Lung microvascular endothelial cell (primary cell): ENCODE measurements at places on chromosomes 5 and 9. TPM values are rescaled to one million over a fixed set of nuclear protein-coding genes. Genes with fewer than 3 reads are reported as not detected.

POU5F2 gene
- total RNA-seq, result 0.22 and 0.40 TPM in 2 replicates

NUTM2F gene
- total RNA-seq, result not detected in 2 replicates

- no peak for DNase-seq
Measured at GRCh38 chr5:98415663-98416062, 357.8 kb upstream of the RGMB start.

- DNase-seq, result peak; percentile 70
Measured at GRCh38 chr9:95313010-95313498, 4.5 kb downstream of the FANCC start.

DNA sequence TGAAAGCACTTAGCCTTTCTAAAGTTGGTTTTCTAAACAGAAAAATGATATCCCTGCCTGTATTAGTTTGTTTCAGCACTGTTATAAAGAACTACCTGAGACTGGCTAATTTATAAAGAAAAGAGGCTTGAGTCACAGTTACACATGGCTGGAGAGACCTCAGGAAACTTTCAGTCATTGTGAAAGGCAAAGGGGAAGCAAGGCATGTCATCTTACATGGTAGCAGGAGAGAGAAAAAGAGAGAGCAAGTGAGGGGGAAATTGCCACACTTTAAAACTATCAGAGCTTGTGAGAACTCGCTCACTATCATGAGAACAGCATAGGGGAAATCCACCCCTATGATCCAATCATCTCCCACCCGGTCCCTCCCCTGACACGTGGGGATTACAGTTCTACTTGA is 64.9 kb downstream of the FAM170A start:
- no peak for DNase-seq

- DNase-seq, result no peak
Measured at GRCh38 chr5:66634601-66635000, 38.4 kb downstream of the MAST4 start.

- no peak for DNase-seq
Measured at GRCh38 chr5:178941361-178941760, 363 bp downstream of the ZNF454 start.

DNA sequence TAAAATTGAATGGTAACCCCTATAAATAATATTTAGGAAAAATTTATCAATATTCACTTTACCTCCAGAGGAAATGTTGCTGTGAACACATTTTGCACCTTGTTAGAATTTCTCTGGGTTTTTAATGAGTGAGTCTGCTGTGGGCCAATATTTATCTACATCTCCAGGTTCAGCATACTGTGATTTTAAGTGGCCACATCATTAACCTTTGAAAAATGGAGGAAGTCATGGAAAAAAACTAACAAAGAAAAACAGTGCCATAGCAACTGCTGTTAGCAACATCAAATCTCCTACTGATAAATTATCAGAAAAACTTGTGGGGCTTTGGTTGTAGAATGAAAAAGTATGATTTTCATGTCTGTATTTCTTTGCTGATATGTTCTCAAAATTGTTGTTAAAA is 55.0 kb downstream of the CD180 start:
- no peak for DNase-seq
